ENCODE measurements at places on chromosomes 2 and 18.
A peak's percentile ranks its signal among the peaks of the same experiment; 100 is the strongest.

GRCh38 chr2:64021578-64021977, 2.4 kb upstream of the VPS54 start:
- DNase-seq: no peak

DNA sequence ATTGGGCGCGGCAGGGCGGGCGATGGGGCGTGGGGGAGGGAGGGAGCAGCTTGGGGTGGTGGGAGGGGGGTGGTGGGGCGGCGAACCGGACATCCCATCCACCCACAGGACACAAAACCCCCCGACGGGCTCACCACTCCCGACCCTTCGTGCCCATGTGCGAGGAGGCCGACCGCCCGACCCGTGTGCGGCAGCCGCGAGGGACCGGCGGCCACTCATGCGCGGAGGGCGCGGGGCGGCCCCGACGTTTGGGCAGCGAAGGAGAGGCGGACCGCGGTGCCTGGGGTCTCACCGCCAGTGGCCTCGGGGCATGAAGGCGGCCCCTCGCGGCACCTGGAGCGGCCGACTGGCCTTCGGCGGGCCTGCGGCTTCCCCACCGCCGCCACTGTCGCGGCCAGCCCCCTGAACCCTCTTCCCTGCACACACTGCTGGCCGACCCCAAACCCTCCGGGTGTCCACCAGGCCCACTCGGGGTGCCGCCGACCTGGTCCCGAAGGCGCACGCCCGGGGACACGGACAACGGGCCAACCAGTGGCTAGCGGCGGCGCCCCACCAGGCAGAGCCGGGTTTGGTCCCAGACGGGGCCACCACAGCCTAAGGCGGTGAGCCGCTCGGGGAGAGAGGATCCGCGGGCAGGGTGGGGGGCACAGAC, 94.6 kb upstream of the ANKRD30BL start:
- DNase-seq: no peak

DNA sequence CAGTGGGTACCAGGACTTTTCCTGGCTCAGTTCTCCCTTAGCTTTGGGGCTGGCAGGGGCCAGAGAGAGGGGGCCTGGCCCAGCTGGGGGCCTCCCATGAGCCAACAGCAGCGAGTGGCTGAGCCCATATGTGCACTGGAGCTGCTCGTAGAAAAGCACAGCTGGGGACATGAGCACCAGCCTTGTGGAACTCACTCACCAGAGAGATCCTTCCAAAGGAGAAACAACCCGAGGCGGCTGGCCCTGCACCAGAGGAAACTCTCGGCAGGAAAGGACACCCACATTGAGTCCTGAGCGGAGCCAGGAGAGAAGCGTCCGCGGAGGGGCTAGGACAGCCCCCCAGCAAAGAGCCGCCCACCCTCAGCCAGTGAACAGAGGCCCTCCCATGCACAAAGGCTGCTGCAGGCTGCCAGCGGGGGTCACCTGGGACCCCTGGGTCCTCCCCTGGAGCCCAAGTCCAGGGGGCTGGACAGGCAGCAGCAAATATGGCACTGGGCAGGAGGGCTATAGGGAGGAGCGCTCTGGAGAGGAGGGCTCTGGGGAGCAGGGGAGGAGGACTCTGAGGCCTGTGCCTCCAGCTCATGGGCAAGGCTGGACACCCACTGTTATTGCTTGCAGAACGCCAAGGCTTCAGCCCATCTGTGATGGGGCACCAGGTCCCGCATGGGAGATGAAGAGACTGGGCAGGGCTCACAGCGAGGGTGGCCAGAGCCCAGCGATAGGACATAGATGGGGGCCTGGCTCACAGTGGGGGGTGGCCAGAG, 42.1 kb upstream of the SNED1 start:
- DNase-seq: no peak

GRCh38 chr2:148978706-148979105, 59.8 kb upstream of the LYPD6B start:
- no peak for DNase-seq

GRCh38 chr2:229407170-229407569, 136.1 kb upstream of the PID1 start:
- DNase-seq: no peak

- DNase-seq: no peak
Measured at GRCh38 chr2:67867735-67868134, 195.1 kb downstream of the C1D start.

DNA sequence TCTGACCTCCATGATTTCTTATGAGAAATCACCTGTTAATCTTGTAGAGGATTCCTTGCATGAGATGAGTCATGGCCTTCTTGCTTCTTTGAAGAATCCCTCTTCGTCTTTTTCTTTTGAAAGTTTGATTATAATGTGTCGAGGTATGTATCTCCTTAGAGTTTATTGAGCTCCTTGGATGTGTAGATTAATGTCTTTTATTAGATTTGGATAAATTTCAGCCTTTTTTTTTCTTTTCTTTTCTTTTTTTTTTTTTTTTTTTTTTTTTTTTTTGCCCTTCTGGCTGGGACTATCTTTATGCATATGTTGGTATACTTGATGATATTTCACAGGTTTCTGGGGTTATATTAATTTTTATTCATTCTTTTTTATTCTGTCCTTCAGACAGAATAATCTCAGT, 72.3 kb upstream of the ITGA4 start:
- no peak for DNase-seq

DNA sequence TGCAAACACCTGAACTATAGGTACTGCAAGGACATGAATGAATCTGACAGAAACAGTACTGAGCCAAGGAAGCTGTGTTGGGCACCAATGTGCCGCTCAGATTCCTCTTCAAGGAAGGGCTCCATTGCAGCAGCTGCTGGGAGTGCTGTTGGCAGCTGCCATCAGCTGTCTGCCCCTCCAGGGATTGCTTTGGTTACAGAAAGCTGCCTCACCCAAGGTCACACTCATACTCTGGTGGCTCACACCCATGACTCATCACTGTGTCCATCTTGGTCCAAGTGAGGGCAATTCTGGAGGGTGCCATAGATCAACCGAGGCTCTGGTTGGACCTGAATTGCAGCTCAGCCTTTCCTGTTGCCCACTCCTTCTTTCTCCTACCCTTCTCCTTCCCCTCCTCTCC, 24.4 kb upstream of the TRPM8 start:
- DNase-seq: no peak

- no peak for DNase-seq
Measured at GRCh38 chr2:146173934-146174333, 1654.0 kb upstream of the ZEB2 start.

- no peak for DNase-seq
Measured at GRCh38 chr2:232859385-232859916, 10.6 kb upstream of the SNORC start.

- DNase-seq: no peak
Measured at GRCh38 chr2:98669675-98670074, 61.3 kb downstream of the MGAT4A start.

GRCh38 chr2:43225788-43226557, 433 bp downstream of the ZFP36L2 start:
- DNase-seq: no peak

DNA sequence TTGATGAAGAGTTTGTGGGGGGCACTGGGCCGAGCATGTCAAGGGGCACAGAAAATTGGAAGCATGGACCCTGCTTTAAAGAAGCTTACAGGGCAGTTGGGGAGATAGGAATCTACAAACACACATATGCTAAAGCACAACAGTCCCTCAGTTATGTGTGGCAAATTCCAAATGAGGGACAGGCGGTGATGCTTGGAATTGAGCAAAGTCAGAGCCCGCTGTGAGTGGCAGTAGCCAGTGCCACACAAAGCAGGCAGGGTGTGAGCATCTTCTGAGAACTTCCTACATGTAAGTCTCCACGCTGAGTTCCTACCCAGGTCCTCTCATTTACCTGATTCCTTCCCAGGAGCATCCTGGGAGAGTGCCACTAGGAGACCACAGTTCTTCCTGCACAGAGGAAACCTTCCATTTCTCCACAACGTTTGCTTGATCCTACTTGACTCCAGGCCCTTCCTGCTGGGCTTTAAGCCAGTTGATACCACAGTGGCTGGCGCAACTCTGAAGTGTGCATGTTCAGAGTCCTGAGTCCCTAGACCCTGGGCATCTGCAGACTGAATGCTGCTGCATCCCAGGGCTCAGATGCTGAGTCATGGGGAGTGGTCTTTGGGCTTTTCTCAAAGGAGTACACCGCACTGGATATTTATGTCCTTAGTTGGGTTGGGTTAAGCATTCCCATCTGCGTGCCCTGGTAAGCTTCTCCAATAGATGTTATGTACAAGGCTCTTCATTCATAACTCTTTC, 287.3 kb upstream of the REV1 start:
- DNase-seq: no peak

GRCh38 chr18:79484661-79485621, 89.2 kb downstream of the NFATC1 start:
- peak; percentile 32 for DNase-seq

GRCh38 chr2:25567406-25567805, 106.0 kb downstream of the DTNB start:
- no peak for DNase-seq

- DNase-seq: no peak
Measured at GRCh38 chr2:158403237-158403636, 53.3 kb downstream of the CCDC148 start.

DNA sequence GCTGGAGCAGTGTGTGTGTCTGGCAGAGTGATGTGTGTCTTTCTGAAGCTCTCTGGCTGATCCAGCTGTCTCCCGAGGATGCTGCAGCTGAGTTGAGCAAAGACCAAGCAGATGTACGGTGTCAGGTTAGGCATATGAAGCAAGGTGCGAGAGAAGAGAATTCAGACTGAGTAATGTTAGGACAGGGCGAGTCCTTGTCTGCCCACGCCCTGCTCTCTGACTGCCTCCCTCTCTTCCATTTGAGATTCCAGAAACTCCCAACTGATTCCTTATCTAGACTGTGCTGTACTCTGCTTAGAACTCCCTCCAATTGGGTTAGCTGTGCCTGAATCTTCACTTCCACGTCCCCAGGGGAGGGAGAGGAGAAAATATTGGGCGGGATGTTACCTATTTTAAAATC, 25.7 kb upstream of the LPIN1 start:
- DNase-seq: no peak

DNA sequence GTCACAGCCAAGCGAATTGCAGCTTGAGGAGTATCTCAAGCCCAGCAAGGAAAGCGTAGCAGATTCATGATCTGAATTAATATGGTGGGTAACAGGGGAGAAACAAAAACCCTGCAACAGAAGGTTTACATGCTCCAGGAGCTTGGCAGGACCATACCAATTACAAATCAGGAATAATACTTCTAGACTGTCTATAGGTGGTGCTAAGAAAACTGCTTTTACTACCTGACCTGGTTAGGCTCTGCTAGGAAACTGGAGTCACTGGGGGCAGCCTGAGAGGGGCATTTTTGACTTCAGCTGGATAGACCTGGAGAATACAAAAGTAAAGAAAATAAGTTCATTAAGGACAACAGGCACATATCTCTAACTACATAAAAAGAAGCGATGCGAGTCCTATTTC, 24.6 kb upstream of the SPOPL start:
- DNase-seq: no peak

DNA sequence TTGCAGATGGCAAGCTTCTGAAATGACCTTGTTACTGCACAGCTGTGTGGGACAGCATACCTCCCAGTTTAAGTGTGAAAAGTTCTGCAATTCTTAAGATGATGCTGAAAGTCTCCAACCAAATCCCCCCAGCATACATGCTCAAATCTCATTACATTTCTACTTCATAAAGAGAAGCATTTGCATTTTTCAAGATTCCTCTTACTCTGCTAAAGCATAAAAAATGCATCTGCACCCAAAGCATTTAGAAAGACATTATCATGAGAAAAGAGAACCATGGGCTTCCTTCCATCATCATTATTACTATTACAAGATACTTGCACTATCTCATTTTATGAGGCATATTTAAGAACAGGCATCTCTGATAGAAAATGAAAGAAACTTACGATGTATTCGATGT, 236.9 kb upstream of the REV1 start:
- DNase-seq: no peak

GRCh38 chr18:32908424-32908805, 135.6 kb upstream of the KLHL14 start:
- DNase-seq: no peak

- DNase-seq: no peak
Measured at GRCh38 chr2:59968441-59968840, 585.0 kb downstream of the BCL11A start.

GRCh38 chr2:237877576-237878307, 18.3 kb downstream of the RAMP1 start:
- DNase-seq: no peak

DNA sequence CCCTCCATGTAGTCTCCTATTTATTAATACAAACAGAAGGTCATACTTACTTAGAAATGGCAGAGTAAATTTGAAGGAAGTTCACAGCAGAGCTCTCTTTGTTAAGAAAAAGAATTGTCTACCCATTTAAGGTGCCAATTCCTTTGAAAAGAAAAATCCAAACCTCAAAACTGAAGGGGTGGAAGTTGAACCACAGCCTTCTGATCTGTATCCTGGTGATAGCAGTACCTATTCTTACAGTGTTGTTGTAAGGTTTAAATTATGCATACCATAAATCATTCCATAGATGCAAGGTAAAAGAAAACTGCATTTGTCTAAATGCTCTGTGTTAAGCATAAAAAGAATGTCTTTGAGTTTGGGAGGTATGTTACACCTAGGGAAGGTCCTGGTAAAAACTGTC, 47.6 kb downstream of the COBLL1 start:
- DNase-seq: no peak

GRCh38 chr2:178429336-178429735, 21.6 kb downstream of the PRKRA start:
- no peak for DNase-seq

- DNase-seq: no peak
Measured at GRCh38 chr2:232327105-232328031, 51.2 kb upstream of the ALPP start.

DNA sequence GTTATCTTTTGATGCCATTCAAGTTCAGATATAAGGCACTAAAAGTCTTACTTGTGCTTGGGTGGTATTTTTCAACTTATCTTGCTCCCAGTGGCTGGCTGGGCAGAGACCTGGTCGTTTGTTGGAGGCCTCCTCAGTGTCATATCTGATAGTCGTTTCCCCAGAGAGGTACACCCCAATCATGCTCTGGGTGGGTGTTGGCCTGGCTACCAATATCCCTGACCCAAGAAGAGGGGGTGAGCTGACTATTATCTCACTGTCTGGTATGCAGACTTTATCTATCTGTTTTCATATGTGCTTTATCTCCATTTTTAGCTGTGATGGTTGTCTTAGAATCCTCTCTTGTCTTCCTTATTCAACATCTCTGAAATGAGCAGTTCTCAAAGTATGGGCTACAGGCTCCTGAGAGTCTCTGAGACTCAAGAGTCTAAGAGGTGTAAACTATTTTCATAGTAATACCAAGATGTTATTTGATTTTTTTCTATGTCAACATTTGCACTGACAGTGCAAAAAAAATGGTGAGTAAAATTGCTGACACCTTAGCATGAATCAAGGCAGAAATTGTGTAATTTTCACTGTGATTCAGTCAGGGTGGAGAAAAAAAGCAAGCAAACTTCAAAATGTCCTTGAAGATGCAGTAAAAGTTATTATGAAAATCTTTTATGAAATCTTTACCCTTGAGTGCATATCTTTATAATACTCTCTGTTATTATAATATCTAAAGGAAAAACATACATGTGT, 12.3 kb upstream of the PLEK start:
- no peak for DNase-seq

- no peak for DNase-seq
Measured at GRCh38 chr2:60505880-60506260, 47.6 kb downstream of the BCL11A start.

Data from NCI-H1417 treated with DMSO at 0.1 percent for 48 hours (cell line).